ENCODE measurements at places on chromosomes 7 and 10.

DNA sequence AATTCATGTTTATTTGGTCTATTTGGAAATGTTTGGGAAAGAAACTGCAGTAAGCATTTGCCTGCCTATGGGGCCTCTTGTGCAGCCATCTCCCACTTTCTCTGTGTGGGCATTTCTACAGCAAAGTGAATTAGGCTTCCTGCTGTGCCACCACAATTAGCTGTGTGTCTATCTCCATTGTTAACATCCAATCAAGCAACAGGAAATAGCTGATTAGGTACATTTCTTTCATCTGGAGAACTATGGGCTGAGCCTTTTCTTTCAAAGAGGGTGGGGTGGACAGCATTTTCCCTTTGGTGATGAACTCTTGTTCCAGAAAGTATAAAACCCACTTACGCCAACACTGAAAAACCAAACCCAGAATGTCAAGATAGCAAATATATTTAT, 640.0 kb downstream of the ACTR3B start:
- no peak for DNase-seq

DNA sequence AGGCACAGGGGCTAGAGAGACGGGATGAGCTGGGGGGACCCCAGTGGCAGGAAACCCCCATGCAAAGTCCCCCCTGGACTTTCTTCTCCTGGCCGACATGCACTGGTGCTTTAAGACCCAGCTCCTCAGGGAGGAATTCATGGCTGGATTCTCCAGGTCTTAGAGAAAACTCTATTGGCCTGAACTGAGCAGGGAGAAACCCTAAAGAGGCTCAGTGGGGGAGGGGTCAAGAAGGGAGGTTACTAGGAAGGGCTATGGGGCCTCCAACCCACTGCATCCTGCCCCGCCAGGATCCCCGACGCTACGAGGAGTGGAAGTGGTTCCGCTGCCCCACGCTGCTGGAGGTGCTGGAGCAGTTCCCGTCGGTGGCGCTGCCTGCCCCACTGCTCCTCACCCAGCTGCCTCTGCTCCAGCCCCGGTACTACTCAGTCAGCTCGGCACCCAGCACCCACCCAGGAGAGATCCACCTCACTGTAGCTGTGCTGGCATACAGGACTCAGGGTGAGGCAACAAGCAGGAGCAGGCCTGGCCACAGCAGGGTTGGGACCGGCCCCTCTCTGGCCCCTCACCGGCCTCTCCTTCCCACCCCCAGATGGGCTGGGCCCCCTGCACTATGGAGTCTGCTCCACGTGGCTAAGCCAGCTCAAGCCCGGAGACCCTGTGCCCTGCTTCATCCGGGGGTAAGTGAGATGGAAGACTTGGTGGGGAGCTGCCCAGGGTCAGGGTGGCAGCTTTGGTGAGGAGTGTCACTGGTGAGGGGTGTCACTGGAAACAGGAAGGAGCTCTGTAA, 13.8 kb downstream of the ATG9B start:
- DNase-seq = no peak

DNA sequence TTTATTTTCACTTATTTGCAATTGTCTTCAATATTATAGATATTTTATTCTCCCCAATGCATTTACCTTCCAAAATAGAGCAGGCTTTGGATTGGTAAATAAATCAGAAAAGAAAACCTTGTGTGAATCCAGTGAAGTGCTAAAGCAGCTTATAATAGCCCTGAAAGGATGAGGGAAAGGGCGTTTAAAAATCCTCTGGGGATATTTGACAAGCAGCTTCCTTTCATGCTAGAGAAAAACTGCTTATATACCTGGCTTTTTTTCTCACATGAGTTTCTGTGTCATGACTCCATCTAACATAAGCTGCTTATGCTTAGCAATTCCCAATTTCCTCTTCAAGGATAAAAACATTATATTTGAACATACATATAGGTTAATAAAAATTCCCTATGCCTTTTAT, 221.6 kb upstream of the SEMA3E start:
- DNase-seq = no peak

GRCh38 chr7:38394660-38395059, 121.2 kb upstream of the TARP start:
- DNase-seq = no peak

DNA sequence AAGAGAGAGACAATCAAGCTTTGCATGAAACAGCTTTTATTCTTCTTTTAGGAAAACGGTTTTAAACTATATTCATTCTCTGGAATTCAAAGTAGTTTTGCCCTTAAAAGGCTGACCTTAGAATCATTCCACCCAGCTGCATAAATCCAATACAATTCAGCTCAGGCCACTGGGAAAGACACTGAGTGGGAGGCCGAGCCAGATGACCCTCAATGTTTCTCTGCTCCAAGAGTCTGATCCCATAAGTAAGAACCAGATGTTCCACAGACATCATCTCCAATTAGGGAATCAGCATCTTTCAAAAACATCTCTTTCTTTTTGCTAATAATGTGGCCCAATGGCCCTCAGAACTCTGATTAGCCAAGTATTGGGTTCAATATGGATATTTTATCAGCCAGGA, 26.1 kb downstream of the CREB3L2 start:
- DNase-seq = peak; percentile 90

- no peak for DNase-seq
Measured at GRCh38 chr10:119523895-119524719, 18.4 kb downstream of the RGS10 start.

- DNase-seq = no peak
Measured at GRCh38 chr10:36089790-36090440, 447.8 kb upstream of the FZD8 start.

DNA sequence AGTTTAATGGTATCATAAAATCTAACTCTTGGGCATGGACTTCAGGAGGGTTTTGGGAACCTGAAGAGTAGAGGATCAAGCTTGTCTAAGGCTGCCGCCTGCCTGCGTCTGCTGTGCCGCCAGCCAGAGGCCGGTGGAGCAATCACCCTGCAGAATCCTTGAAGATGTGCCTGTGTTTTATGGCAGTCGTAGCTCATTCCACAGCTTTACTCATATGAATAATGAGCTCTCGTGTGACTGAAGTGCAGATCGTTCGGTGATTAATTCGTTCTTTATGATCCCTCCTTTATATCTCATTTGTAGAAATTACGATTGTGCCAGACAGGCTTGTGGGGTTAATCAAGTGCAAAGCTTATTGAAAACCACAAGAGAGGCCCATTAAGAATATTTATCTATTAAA, 100.8 kb downstream of the ACTR3B start:
- DNase-seq = no peak

DNA sequence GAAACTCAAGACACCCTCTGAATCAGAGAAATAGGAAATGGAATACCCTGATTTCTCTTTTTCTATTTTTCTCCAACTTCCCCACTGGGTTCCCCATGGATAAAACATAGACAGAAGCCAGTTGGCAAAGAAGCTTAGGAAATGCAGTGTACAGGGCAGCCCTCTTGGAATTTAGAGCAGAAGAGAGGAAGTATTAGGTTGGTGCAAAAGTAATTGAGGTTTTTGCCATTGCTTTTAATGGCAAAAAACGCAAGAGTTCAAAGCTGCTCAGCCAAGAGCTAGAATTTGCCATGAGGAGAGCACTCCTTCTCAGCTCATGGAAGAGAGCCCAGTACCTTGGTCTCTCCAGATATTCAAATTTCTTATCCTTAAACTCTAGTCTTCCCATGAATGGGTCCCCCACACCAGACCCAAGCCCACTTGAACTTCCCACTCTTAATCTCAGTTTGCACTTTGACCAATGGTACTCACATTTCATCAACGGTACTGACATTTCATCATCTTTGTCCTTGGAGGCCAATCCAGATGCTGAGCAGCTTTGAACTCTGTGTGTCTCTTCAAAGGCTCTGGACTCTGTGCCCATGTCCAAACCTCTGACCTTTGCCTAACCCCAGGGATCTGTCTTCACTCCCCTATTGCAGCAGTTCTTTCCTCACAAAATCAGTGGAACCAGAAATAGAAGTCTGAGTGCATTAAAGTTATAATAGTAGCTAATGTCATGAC, 73.2 kb upstream of the PPP1R3C start:
- no peak for DNase-seq

DNA sequence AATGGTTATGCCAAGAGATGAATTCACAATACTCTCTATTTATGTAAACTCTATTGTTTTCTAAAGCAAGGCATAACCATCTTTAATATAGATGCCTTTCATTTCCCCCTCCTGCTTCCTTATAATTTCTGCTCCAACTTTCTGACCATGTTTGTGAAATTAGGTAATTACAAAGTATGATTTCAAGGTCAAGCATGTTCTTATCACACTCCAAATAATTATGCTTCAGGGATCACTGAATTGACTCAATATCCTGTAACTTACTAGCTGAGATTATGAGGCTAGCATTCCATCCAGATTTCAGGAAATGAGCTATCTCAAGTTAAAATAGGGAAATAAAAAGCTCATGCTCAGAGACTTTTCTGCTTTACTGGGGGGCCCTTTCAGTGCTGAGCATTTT, 655.9 kb upstream of the IGFBP3 start:
- DNase-seq = peak; percentile 14

GRCh38 chr10:48996329-48996728, 56.7 kb upstream of the LRRC18 start:
- no peak for DNase-seq

DNA sequence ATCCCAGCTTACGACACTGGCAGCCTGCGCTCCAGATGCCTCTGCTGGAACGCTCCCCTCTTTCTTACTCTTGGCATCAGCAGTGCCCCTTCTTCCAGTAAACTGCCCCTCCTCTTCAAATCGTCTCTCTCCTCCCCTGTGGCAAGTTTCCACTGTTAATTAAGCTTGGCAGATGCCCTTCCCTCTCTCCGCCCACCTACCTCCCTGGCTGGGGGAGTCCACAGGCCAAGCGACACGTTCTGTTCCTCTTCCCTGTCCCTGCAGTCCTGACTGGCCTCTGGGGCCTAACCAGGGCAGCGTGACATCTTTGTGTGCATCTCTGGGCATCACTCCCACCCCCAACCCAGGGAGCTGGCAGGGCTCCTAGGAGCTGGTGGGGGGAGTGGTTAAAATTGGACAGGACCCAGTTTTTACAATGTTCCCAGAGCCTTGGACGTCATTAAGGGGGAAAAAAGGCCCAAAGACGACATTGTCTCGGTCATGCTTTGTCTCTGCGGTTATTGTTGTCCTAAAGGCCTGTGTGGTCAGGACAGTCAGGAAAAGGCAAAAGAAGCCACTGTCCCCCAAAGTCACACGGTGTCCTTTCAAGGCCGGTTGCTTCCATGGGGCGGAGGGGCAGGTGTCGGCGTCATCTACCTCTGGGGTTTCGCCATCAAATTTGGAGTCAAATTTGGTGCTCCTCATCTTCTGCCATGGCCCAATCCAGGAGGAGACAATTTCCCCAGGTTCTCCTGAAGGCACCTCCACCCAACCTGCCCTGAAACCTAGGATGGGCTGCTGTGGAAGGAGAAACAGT, 54.2 kb downstream of the DLG5 start:
- peak; percentile 63 for DNase-seq

- DNase-seq = no peak
Measured at GRCh38 chr10:16662923-16663322, 141.2 kb upstream of the C1QL3 start.

GRCh38 chr7:142581341-142581740, 167.9 kb upstream of the PRSS1 start:
- DNase-seq = no peak

- no peak for DNase-seq
Measured at GRCh38 chr7:44978511-44979366, at the start of gene MYO1G. MYO1G (minus strand) TSS chr7:44979015; CDS start chr7:44978961, 54 bp downstream.

GRCh38 chr7:28957064-28957750, 923 bp downstream of the TRIL start:
- DNase-seq = no peak

- DNase-seq = no peak
Measured at GRCh38 chr10:488081-488932, 201.2 kb downstream of the DIP2C start.

DNA sequence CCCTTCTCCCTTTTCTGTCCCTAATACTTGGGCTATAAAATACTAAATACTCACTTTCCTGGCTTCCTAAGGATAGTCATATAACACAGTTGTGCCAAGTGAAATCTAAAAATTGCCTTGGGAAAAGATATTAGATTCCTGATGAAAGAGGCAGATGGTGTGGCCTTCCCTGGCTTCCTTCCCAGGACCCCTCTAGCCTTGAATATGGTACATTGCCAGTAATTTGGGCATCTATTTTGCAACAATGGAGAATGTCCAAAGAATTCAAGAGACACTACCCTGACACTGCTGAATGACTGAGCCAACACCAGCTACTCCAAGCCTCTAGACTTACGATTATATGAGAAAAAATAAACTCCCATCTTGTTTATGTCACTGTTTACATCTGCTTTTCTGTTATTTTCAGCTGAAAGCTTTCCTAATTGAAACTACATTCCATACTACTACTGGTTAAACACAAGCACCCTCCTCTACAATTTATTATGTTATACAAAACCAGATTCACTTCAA, 17.9 kb downstream of the COPG2 start:
- no peak for DNase-seq

DNA sequence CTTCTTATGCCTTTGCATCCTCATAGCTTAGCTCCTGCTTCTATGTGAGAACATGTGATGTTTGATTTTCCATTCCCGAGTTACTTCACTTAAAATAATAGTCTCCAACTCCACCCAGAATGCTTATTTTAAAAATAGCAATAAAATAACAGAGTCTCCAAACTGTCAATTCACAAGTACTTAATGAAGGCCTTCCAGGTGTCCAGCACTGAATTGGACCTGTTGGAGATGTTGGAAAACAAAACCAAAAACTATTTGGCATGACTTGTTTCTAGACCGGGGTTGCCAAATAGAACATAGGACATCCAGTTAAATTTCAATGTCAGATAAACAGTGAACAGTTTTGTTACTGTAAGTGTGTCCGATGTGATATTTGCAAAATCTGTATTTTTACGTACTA, 208.1 kb upstream of the DKK1 start:
- DNase-seq = no peak

DNA sequence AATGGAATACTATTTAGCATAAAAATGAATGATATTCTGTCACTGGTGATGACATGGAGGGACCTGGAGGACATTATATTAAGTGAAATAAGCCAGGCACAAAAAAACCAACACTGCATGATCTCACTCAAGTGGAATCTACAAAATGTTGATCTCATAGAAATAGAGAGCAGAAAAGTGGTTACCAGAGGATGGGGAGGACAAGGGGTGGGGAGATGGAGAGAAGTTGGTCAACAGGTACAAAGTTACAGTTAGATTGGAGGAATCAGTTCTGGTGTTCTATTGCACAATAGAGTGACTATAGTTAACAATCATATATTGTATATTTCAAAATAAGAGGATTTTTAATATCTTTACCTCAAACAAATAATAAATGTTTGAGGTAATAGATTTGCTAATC, 24.7 kb upstream of the SLC18A3 start:
- DNase-seq = no peak

All from fibroblast of mammary gland (primary cell).